ENCODE measurements at places on chromosomes 2 and 18.

DNA sequence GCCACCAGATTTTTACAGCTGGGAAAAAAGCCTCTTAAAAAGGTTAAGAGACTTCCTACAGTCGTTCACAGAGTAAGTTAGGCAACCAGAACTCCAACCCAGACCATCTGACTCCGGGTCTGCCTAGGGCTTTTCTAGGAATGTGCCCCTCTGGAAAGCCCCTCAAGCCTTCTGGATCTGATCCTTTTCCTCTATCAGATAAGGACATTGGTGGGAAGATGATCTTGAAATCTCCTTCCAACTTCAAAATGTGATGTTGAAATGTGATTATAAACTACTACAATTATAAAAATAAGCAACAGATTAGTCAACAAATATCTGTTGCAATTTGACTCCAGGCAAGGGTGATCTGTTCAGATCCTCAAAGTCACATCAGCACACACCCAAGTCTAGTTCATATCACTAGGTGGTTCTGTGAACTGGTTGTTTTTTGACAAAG is 270.4 kb downstream of the ARHGAP15 start:
- DNase-seq, result no peak

DNA sequence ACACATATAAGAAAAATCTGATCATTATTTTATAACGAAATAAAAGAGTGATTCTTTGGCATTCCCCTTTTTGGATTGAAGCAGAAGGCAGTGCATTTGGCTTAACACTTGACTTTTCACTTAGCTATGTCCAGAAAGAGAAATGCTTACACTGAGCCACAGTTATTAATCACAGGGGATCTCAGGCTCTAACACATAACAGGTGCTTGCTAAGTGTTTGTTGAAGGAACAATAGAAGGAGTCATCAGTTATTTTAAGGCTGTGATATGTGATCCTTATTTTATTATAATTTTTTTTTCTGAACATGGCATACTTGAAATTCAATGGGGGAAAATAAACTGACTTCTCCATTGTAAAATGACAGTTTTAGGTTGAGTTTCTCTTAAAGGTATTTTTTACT is 209.5 kb downstream of the UBE2E3 start:
- no peak for DNase-seq

- DNase-seq, result no peak
Measured at GRCh38 chr2:226699321-226699720, 100.3 kb downstream of the IRS1 start.

GRCh38 chr2:21422724-21423522 is 299.2 kb downstream of the TDRD15 start:
- DNase-seq, result no peak

DNA sequence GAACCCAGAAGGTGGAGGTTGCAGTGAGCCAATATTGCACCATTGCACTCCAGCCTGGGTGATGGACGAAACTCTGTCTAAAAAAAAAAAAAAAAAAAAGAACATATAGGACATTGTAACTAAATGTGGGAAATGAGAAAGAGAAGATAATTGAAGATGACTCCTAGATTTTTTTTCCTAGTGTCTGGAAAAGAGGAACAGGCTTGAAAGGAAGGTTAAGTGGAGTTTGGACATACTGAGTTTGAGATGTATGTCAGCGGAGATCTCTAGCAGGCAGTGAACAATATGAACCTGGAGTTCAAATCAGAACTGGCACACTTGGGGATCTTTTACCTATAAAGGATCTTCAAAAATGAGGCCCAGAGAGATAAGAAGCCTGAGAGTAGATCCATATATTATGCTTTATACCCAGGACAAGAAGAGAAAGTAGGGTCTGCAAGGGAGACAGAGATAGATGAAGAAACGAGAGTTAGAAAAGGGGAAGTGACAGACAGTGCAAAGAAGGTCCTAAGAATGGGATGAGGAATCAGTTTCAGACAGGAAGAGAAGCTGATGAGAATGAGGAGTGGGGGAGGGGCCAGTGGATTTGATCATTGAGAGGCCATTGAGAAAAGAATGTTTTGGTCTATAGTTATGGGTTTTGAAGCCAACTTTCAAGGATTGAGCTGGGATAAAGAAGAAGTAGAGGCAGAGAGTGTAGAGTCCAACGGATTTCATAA is 46.9 kb upstream of the CD28 start:
- DNase-seq, result no peak

- DNase-seq, result peak; percentile 29
Measured at GRCh38 chr2:62208758-62209114, 12.8 kb downstream of the B3GNT2 start.

DNA sequence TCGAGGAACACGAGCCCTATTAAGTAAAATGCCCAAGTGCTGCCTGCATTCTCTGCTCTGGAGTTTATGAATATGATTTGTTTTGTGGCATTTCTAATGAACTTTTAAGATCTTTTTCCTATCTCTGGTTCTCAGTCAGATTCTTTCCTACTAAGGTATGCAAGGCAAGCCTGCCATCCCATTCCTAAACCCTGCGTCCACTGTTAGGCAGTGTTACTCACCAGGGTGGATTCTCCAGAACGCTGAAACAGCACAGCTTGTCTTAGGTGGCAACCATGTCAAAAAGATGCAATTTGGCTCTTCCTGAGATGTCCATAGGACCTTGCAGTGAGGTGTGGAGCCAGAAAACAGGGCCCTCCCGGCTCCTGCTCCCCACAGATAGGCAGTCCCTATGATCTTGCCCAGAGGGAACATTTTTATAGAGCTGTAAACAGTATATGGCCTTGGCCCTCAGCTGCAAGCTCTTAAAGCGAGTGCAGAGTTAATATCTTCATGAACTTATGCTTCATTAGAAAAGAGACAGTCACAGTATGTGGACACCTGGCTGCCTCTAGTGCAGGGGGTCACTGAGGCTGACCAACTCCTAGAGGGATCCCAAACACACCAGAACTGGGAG is 84.4 kb downstream of the TPGS2 start:
- DNase-seq, result no peak

GRCh38 chr2:43898134-43898837 is 59.5 kb downstream of the ABCG8 start:
- no peak for DNase-seq

GRCh38 chr2:168290391-168290790 is 43.0 kb upstream of the STK39 start:
- no peak for DNase-seq

GRCh38 chr2:18454692-18455235 is 105.7 kb downstream of the RDH14 start:
- no peak for DNase-seq

DNA sequence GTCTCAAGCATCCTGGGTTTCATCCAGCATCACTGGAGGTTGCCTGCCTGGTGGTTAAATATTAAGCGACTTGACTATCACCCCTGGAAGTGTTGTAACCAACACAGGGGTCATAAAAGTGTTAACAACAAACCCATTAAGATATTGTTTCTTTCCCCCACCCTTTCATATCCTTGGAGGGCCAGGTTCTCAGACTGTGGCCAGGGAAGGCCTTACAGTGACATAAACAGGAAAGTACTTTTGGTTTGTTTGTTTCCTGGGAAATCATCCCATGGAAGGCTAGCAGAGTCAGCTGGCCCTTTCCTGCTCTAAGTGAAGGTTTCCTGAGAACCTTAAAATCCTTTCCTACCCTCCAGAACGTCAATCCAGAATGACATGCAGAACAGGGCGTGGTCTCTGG is 160.9 kb downstream of the CLIP4 start:
- no peak for DNase-seq

DNA sequence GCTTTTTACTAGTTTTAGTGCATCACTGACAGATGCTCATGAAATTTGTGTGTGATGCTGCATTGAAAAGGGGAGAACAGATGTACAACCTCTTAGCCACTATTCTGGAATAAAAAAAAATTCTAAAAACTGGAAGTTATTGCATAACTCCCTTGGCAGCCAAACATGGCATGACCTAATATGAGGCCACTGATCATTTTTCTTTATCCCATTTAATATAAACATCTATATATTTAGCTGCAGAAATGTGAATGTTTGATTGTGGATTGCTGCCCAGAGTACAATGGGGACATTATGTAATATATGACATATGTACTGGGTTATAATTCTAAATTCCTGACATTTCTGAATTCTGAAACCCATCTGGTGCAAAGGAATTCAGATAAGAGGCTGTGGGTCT is 86.5 kb downstream of the CDCA7 start:
- DNase-seq, result no peak

DNA sequence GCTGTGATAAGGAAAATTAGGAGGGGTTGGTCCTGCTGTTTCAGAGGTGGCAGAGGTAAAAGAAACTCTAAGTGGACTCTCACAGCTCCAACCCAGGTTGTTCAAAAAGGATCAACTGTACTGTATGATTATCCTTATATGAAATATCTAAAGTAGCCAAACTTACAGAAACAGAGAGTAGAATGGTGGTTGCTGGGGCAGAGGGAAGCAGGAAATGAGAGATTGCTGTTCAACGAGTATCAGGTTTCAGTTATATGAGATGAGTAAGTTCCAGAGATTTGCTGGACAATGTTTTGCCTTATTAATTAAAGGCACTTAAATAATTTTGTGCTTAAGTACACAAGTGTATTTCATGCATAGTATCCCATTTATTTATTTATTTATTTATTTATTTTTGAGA is 972.0 kb upstream of the LRRTM1 start:
- no peak for DNase-seq

DNA sequence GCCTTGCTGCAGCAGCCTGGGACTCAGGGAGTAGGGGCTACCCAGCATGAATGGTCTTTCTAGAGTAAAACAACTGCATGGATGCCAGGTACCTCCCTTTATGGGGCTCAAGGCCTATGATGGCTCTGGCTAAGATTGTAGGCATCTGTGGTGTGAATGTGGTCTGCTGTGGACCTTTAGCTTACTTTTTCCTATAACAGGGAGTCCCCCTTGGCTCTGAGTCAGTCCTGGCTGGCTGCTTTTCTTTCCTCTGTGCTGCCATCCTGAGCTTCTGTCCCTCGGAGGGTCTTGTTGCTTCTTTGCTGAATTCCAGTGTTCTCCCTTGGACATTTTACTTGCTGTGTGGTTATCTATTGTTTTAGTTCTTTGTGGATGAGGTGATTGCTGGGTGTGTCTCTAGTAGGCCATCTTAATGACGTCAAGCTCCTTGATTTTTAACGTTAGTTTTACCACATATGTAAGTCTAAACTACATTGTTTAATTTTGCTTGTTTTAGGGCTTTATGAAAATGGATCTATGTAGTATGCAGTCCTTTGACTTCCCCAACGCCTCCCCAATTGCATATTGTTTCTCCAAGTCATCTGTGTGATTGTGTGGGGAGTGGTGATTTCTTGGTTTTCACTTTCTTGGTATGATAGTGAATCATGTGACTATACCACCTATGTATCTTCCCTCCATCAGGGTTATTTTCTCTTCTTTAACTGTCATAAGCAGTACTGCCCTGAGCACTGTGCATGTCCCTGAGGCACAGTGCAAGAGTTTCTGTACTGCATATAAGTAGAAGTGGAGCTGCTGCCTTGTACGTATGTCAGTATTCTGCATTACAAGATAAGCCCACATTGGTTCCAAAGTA is 92.4 kb downstream of the NCK2 start:
- DNase-seq, result no peak

- DNase-seq, result no peak
Measured at GRCh38 chr2:118668431-118669424, 178.7 kb downstream of the EN1 start.

GRCh38 chr2:37630776-37631175 is 40.7 kb downstream of the CDC42EP3 start:
- no peak for DNase-seq

- no peak for DNase-seq
Measured at GRCh38 chr2:138107288-138107687, 143.0 kb downstream of the HNMT start.

- no peak for DNase-seq
Measured at GRCh38 chr2:195543063-195543462, 114.0 kb upstream of the SLC39A10 start.

DNA sequence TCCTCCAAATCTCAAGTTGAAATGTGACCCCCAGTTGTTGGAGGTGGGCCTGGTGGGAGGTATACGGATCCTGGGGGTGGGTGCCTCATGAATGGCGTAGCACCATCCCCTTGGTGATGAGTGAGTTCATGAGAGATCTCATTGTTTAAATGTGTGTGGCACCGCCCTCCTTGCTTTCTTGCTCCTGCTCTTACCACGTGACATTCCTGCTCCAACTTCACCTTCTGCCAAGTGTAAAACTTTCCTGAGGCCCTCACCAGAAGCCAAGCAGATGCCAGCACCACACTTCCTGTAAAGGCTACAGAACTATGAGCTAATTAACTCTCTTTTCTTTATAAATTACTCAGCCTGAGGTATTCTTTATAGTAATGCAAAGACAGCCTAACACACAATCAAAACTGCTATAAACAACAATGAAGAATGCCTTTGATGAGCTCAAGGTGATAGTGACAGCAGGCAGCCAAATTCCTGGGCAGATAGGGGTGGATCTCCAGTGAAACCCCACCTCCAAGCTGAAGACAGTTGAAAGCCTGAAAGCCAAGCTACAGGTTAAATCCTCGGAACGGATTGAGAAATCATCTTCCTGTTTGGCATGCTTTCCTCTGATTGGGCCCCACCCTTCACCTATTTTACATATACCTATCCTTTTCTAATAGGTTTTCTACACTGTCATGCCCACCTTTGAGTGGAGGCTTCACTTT is 26.9 kb downstream of the MCEE start:
- DNase-seq, result no peak

DNA sequence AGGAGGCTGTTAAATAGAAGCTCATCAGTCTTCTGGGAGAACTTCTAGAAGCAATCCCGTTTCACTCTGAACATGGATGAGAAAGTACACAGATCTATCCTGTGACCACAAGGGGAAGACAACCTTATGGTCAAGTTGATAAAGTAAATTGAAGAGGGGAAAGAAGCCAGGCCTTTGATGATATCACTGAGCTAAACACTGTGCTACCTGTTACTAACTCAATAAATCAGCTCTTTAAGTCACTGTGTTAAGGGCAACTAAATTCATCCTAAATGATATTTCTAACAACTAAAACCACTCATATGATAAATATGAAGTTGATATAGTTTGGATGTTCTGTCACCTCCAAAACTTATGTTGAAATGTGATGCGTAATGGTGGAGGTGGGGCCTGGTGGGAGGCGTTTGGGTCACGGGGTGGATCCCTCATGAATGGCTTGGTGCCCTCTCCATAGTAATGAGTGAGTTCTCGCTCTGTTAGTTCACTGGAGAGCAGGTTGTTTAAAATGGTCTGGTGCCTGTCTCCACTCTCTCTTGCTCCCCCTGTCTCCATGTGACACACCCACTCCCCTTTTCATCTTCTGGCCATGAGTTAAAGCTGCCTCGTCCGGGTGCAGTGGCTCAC is 23.6 kb downstream of the OLA1 start:
- no peak for DNase-seq

DNA sequence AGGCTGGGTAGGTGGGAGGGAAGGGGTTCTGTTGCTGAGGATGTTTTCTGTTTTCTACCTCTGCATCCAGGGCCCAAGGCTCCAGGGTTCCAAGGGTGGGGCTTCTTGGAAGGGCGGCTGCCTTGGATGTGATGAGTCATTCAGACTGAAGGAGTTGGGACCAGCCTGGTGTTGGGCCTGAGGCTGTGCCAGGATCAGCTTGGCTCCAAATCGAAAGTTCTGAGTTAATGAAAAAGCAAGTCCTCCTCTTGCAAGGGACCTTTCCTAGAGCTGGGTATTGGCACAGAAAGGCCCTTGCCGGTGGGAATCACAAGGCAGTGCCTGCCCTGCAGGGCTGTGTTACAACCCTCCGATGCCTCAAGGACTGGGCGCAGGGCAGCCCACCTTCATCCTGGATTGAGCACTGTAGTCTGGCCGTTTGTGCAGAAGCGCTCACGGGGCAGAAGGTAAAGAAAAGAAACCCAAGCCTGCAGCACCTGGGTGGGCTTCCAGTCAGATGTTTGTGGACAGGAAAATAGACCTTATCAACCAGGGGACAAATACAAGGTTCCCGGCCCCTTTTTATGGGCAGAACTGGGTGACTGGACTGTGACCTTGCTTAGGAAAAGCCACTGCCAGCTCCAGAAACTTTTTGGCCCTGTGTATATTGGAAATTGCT is 52.5 kb upstream of the MCFD2 start:
- DNase-seq, result no peak
